H9 (cell line): ENCODE measurements at places on chromosomes 6 and 20. TPM values are rescaled to one million over a fixed set of nuclear protein-coding genes. Genes with fewer than 3 reads are reported as not detected.

MYLIP gene
- 27.0 and 27.3 TPM in 2 replicates for total RNA-seq

PCSK2 gene
- total RNA-seq: 1.5 and 2.8 TPM in 2 replicates

DNA sequence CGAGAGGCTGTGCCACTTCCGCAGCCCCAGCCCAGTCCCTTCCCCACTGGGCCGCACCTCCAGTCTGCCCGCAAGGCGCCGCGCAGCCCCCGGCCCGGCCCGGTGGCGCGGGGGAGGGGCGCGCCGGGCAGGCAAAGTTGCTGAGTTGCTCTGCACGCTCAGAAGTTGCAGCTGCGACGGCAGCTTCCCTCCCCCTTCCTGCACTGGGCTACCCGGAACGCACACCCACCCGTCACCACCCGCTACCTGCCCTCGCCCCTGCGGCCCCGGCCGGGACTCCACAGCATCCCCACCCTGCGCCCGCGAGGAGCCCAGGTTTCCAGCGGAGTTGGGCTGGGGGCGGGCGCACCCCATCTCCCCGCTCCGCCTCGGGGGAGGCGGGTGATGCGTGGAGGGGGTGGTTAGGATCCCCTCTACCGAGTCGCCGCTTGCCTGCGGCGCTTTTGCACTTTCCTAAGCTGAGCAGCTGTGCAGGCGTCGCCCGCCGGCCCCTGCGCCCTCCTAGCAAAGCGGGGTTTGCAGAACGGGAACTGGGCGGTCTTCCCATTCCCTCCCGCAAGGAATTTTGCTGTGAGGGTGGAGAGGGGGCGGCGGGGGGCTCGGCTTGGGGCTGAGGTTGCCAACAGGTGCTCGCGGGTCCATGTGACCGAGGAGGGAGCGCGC is 55.9 kb upstream of the RREB1 start:
- DNase-seq: peak; percentile 80

GRCh38 chr6:122803171-122803661 is 14.2 kb downstream of the SMPDL3A start:
- no peak for DNase-seq

DNA sequence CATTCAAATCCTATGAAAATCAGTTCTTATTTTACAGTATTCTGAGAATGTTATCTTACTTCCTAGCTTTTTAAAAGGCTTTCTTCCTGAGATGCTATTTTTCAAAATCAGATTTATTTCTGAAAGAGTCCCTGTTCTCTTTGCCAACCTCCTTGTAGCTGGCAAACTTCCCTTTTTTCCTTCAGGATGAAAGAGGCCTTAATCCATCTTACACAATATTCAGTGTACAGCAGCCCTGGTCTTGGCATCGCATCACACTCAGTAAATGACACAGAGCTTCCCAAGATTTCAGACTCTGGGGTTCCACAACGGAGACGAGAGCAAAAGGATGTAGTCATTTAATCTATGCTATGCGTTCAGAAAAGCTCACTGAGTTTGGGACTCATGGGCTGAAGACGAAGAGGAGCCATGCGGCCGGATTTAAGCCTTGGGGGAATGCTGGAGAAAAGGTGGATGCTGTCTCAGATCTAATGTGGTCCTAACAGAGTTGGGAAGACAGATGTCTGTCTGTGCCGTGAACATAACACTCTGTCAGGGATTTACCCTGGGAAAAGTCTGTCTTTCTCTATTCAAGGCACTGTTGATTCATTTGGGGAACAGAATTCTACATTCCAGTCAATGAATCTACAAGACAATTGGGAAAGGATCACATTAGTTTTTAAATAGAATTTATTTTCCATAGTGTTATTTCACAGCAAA is 616.4 kb upstream of the AGPAT4 start:
- no peak for DNase-seq
